Activated CD4-positive, alpha-beta T cell treated with anti-CD3 and anti-CD28 coated beads, Interleukin-2, amount 50 U/mL, for 1 hour (primary cell): ENCODE measurements at places on chromosomes 6 and 20.
A peak's percentile ranks its signal among the peaks of the same experiment; 100 is the strongest.

DNA sequence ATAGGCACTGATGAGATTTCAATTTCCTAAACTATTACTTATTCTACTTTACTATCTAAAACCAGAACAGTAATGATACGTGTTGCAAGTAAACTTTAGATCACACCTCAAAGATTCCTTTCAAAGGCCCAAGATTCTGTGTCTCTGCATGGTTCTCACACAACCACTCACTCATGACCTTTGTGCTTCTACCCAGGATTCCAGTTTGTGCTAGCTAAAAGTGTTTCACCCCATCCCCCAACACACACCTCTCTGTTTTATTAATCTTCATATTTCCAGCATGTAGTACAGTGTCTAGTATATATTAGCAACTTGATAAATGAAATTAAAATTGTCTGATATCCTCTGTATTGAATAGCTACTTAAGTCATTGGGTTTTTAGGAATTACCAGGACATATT lies 8.8 kb upstream of the SH3BGRL2 start:
- DNase-seq: no peak

DNA sequence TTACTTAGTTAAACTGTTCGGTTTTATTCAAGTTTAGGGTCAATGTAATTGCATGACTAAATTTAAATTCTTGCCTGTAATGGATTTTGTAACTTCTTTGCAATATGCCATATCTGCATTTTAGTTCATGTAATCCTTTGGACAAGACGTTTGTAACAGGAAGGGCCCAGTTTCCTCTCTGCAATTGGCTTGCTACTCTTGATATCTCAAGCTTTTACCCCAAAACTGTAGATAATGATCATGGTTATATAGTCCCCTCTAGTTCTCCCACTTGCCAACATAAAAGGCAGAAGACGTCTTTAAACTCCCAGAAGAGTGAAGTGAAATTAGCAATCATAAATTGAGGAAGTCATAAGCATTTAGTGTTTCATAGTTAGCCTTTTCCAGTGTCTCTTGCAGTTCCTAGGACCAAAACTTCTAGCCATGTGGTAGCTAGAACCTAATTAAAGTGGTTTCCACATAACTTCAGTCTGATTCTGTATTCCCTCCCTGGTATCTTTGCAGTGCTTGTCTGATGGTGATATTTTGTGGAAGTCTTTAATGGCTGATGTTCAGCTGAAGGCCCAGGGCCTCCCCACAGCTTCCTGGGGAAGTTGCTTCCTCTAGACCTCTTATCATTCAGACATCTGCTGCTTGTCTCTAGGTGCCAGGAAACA lies 117.8 kb upstream of the SUPT3H start:
- peak; percentile 22 for DNase-seq

DNA sequence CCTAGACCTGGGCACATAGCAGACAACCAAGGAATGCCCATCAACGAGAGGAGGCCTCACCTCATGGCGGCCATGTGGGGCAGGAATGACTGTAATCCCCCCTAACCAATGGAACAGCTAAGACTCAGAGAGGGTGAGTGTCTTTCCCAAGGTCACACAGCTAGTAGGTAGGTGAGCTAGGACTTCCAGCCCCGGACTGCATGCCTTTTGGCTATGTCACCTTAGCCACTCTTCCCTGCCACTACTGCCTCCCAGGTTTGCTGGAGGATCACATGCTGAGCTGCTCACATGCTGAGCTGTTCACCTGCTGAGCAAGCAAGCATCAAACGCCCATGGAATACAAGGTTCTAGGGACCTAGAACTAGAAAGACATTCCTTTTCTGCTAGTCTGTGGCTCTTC lies 188.5 kb upstream of the PMEPA1 start:
- no peak for DNase-seq

DNA sequence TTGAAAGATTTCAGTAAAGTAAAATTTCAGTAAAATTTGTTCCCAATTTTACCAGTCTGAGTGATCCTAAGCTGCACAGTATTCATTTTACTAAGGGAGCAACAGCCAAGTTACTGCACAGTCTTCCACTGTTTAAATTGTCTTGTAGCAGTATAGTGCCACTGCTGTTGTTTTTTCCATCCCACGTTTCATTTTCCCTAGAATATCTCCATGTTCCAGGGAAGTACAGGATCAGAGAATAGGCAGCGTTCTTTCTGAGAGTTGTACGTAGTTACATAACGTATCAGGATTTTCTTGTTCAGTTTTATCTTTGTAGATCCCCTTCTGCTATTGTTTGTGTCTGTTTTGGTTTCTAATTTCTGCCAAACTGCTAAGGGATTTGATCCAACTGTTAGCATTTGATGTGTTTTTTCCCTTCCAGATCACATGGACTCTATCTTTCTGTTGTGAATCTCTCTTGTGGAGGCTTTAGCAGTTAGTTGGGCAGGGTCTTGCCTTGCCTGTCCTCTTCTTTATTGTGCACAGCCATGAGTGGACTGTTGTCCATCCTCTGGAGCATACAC lies 38.4 kb downstream of the BCKDHB start:
- no peak for DNase-seq

- DNase-seq: no peak
Measured at GRCh38 chr6:167115054-167115453, 7.8 kb upstream of the CCR6 start.

GRCh38 chr20:50792708-50793574 lies 1.9 kb upstream of the BCAS4 start:
- no peak for DNase-seq

- DNase-seq: no peak
Measured at GRCh38 chr6:37192666-37193065, 22.7 kb downstream of the PIM1 start.

GRCh38 chr20:4821590-4821989 lies 99.9 kb downstream of the PRND start:
- DNase-seq: no peak

DNA sequence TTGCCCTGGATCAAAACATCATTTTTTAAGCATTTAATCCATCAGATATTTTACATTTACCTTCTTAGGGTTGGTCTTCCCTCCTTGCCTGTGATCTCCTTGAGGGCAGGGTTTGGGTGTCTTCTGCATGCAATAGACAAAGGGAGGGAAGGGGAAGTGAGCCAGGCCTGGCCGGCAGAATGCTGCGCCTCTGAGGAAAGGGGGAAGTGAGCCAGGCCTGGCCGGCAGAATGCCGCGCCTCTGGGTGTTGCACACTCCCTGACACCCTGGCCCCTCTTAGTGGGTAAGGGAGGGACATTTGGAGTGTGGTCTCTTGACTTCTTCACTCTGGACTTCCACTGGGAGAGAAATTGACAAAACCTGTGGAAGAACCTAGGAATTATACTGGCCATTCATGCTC lies 12.4 kb downstream of the PSMF1 start:
- DNase-seq: no peak

GRCh38 chr6:156169371-156169770 lies 607.8 kb upstream of the ARID1B start:
- no peak for DNase-seq

DNA sequence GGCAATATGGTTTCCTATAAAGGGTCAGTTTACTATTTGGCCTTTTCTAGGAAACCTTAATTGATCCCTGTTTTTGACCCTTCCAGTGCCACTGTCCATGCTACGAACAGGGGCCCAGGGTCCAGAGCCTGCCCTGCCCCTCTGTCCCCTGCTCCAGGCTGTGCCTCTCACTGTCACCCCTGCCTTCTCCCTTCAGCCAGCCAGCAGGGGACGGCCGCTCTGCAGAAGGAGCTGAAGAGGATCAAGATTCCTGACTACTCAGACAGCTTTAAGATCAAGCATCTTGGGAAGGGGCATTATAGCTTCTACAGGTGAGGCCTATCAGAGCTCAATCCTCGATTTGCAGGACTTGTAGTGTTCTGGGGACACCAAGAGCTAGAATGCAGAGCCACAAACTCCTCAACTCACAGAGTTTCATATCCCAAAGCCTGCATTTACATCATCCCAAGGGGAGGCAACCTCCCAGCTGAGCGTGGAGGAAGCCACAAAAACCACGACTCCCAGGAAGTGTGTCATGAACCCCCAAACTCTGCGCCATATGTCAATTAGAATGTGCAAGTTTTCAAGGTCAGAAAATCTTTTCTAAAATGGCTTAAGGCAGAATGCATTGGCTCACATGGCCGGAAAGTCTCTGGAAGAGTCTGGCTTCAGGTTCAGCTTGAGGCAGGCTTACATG lies 3.6 kb downstream of the BPI start:
- DNase-seq: no peak

GRCh38 chr20:821046-821730 lies 12.3 kb upstream of the FAM110A start:
- no peak for DNase-seq

GRCh38 chr6:28172006-28172405 lies 30.3 kb downstream of the ZKSCAN8 start:
- DNase-seq: no peak
